ENCODE measurements at places on chromosomes 11 and 22.
A peak's percentile ranks its signal among the peaks of the same experiment; 100 is the strongest.

GRCh38 chr11:29641201-29641600 is 375.6 kb downstream of the KCNA4 start:
- peak; percentile 38 for DNase-seq

DNA sequence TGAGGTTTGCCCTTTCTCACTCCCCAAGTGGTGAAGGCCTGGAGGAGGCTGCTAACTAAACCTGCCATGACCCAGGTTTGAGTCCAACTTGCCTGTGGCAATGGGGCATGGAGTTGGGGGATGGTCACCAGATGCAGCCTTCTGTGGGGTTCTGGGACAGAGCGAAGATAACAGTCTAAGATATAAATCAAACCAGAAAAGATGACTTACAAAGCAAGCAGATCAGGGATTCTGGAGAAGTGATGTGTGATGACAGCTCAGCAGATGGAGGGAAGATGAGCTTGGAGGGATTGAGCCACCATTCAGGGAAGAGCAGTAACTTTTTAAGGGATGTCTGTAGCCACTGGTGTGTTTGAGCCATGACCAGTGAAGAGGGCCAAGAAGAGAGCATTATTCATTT is 63.6 kb downstream of the MTNR1B start:
- no peak for DNase-seq

DNA sequence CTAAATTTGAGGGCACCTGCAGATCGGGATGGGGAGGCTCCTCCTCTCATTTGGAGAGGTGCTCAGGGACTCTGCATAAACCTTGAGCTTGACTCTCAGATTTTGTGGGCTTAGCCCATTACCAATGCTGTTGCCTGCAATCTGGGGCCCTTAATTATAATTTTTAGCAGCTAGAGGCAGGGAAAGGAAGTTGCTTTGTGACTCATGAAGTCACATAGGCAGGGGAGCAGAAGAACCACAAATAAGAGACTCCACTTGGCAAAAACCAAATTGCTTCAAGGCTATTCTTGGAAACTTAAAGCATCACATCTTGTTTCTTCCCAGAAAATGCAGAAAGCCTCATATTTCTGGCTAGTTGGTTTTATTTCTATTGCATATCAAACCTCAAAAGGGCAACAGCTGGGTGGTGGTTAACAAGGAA is 46.9 kb downstream of the MICAL2 start:
- DNase-seq = peak; percentile 80

DNA sequence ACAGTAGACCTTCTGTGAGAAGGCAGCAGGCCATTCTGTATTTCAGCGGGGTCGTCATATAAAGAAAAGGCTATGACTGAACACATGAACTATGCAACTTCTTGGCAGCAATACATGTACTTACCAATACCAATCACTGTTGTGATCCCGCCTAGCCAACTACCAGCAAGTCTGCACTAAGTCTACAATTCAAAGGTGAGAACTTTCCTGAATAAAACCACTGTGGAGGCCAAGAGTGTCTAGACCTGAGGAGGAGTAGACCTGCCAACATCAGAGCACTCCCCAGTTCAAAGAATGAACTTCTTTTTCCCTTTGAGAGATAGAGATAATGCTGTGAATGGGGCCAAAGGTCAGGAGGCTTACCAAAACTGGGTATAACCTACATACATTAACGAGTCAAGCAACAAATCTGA is 108.2 kb downstream of the SIK3 start:
- DNase-seq = peak; percentile 85

DNA sequence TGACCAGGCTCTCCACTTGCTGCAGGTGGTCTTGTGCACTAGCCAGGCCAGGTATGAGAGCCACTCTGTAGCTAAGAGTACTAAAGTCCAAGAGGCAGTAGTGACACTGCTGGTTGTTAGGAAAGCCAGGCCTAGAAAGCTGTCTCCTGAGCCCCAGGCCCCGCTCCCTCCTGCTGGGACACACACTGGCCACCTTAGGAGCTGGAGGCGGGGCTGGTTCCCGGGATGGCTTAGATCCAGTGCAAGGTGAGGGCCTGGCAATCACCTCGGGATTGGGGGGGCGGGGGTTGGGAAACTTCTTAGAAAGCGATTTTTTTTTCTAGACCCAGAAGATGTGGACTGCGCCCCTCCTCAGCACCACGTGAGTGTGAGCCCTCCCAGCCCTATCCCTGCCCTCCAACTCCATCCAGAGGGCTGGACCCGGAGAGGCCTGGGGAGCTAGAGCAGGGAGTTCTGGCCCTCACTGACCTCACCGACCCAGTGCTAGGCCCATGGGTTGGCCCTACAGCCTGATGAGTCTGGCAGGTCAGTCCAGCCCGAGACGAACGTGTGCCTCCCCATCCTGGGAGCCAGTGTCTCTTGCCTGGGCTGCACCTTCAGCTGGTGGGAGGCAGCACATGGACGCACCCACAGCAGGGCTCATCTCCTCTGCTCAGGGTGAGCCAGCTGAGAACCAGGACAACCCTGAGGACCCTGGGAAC is 18.1 kb downstream of the SLC37A2 start:
- DNase-seq = no peak

Measured in fibroblast of skin of abdomen (primary cell).